ENCODE measurements at places on chromosomes 1 and 21.
A peak's percentile ranks its signal among the peaks of the same experiment; 100 is the strongest.

DNA sequence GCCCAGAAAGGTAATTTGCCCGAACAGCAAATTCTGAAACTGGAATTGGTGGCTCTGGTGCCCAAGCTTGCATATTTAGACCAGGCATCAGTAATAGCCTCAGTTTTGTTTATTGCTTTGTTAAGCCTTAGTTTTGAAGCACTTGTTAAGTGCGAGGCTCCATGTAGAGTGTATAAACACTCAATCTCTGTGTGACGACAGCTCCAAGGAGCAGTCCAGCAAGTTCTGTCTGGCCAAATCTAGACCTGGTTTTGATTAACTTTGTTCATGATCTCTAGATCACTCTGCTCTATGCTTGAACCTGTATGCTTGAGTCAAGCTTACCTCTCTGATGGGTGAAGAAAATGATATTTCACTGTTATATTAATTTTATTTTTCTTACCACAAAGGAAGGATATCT lies 37.4 kb downstream of the DOP1B start:
- peak; percentile 40 for DNase-seq

GRCh38 chr1:183778568-183779433 lies 26.1 kb upstream of the RGL1 start:
- DNase-seq, result peak; percentile 86

- no peak for DNase-seq
Observed at GRCh38 chr1:92774407-92774806, 10.5 kb downstream of the EVI5 start.

- DNase-seq, result no peak
Observed at GRCh38 chr1:53362851-53363642, 35.2 kb upstream of the LRP8 start.

GRCh38 chr1:90193116-90193515 lies 198.2 kb downstream of the ZNF326 start:
- DNase-seq, result no peak

DNA sequence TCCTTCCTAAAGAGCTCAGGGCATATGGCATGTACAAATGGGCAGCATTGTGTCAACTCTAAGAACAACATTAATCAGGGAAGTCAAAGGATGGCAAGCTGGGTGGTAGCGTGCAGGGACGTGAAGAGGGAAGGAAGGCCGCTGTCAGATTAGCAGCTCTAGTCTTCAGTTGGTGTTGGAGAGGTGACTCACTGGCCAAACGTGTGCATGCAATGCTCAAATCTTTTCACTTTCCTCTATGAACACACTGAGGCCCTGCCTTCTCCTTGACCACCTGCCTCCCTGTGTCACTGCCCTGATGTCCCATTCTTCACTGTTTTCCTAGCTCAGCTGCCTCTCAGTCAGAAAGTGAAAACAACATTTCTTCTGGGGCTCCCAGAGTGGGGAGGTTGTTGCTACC lies 5.9 kb upstream of the PIGR start:
- no peak for DNase-seq

DNA sequence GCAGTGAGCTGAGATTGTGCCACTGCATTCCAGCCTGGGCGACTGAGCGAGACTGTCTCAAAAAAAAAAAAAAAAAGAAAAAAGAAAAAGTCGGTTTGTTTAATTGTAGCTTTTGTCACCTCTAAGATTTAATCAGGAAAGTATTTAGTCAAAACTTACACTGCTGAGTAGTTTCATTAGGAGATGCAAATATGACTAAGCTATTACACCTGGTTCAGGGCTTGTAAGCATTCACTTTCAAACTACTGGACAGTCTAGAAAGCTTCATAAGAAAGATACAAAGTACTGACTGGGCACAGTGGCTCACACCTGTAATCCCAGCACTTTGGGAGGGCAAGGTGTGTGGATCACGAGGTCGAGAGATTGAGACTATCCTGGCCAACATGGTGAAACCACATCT lies 75.9 kb upstream of the CACYBP start:
- DNase-seq, result no peak

DNA sequence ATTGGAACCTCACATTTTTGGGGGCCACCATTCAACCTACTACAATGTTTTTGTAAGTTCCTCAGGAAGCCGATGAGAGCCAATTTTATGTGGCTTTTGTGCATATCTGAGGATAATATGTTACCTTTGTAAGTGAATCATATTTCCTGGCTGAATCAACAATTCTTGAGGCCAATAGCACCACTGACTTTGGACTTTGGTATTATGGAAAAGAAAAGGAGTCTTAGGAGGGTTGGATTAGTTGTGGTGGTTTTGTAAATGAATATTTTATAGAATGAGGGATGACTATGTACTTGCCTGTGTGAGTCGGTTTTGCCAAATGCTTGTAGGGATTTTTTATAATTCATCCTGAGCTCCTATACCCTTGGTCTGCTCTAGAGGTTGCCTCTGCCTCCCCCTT lies 181.5 kb upstream of the HMGB4 start:
- no peak for DNase-seq

DNA sequence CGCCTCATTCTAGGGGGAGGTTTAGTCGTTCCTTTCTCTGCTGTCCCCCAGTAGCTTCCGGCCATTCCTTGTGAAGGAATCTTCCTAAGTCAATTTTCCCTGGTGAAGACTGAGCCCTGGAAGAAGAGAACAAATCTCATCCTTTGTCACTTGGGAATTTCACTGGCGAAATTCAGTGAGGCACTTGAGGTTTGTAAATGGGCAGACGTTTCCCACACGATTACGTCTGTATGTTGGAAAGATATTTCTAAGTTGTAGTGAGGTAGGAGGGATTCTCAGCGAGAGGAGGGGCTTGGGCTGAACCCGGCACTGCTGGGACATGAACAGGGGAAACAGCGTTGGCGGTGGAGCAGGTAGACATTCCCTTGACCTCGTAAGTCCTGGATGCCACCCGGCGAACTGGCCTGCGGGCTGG lies 47.2 kb downstream of the GALNT2 start:
- no peak for DNase-seq

- peak; percentile 16 for DNase-seq
Observed at GRCh38 chr1:107788206-107789202, 176.5 kb downstream of the VAV3 start.
